Stimulated activated naive B cell treated with anti-CD40 and anti-IgM and Interleukin-4, amounts not matched to agents 10 μg/mL and 1 μg/mL and 100 μg/mL, for 72 hours (primary cell): ENCODE measurements at places on chromosomes 3 and 15.

GRCh38 chr3:72344647-72345046 lies 503.6 kb downstream of the SHQ1 start:
- DNase-seq = no peak

DNA sequence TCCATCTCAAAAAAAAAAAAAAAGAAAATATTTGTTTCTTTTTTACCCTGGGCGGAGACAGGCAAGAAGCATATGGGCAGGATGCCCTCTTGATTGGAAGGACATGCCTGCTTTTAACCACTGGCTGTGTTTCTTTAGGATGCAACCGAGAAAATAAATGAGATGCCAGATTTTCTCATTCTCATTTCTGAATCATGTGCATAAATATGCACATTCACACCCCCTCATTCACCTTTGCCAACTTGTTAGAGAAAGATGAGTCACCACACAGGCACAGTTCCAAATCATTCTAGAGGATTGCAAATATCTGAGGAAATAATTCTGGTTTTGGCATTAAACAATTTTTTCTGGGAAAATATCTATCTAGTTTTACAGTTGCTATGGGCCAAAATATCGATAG lies 3.3 kb downstream of the LIPH start:
- DNase-seq = no peak

- no peak for DNase-seq
Measured at GRCh38 chr15:53962646-53963561, 15.3 kb upstream of the UNC13C start.

- no peak for DNase-seq
Measured at GRCh38 chr3:3141939-3142338, 15.2 kb downstream of the TRNT1 start.
